ENCODE measurements at places on chromosomes 7 and 10. TPM values are rescaled to one million over a fixed set of nuclear protein-coding genes. Genes with fewer than 3 reads are reported as not detected.

GJD4 gene
- not detected for total RNA-seq

DDIT4 gene
- 210 TPM for total RNA-seq

CTAGE4 gene
- total RNA-seq = 5.1 TPM

UTF1 gene
- total RNA-seq = not detected

KAZALD1 gene
- total RNA-seq = 21.0 TPM

ARL5B gene
- total RNA-seq = 15.2 TPM

PSMG3 gene
- 35.0 TPM for total RNA-seq

NRBF2 gene
- total RNA-seq = 23.8 TPM

ASIC3 gene
- total RNA-seq = 2.3 TPM

ENKUR gene
- 0.39 TPM for total RNA-seq

GRID1 gene
- 1.0 TPM for total RNA-seq

PVRIG gene
- total RNA-seq = 1.1 TPM

EBF3 gene
- total RNA-seq = 0.40 TPM

ERV3-1 gene
- 5.6 TPM for total RNA-seq

DNAJC1 gene
- total RNA-seq = 33.7 TPM

STEAP2 gene
- 25.2 TPM for total RNA-seq

SVIL gene
- 66.6 TPM for total RNA-seq

CALML5 gene
- not detected for total RNA-seq

TLX1 gene
- 0.12 TPM for total RNA-seq

FOXI2 gene
- not detected for total RNA-seq

CLRN3 gene
- 148 TPM for total RNA-seq

RGS10 gene
- 8.9 TPM for total RNA-seq

AGR3 gene
- 188 TPM for total RNA-seq

SAMD9 gene
- 31.2 TPM for total RNA-seq

CRPPA gene
- 2.7 TPM for total RNA-seq

Data from left colon (tissue), 2 donors.